ENCODE measurements at places on chromosomes 16 and 17. TPM values are rescaled to one million over a fixed set of nuclear protein-coding genes. Genes with fewer than 3 reads are reported as not detected.

Gene LRRC75A
- total RNA-seq: 2.6 TPM

Gene SEC14L1
- total RNA-seq: 51.2 TPM

GRCh38 chr17:71503710-71504465 lies 616.9 kb upstream of the SOX9 start:
- DNase-seq: no peak

DNA sequence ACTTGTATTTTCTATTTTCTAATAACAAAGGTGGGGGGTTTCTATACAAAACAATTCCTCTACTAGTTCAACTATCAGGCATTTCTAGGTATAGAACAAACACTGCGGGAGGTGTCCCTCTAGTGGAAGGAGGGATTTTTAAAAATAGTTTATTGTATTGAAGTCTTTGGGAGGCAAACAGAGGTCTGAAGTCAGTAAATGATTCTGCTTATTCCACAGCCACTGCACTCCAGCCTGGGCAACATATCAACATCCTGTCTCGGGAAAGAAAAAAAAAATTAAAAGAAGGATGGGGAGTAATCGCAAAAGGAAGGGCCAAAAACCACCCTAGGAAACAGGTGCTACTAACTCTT lies 648 bp upstream of the ERCC4 start:
- DNase-seq: no peak

DNA sequence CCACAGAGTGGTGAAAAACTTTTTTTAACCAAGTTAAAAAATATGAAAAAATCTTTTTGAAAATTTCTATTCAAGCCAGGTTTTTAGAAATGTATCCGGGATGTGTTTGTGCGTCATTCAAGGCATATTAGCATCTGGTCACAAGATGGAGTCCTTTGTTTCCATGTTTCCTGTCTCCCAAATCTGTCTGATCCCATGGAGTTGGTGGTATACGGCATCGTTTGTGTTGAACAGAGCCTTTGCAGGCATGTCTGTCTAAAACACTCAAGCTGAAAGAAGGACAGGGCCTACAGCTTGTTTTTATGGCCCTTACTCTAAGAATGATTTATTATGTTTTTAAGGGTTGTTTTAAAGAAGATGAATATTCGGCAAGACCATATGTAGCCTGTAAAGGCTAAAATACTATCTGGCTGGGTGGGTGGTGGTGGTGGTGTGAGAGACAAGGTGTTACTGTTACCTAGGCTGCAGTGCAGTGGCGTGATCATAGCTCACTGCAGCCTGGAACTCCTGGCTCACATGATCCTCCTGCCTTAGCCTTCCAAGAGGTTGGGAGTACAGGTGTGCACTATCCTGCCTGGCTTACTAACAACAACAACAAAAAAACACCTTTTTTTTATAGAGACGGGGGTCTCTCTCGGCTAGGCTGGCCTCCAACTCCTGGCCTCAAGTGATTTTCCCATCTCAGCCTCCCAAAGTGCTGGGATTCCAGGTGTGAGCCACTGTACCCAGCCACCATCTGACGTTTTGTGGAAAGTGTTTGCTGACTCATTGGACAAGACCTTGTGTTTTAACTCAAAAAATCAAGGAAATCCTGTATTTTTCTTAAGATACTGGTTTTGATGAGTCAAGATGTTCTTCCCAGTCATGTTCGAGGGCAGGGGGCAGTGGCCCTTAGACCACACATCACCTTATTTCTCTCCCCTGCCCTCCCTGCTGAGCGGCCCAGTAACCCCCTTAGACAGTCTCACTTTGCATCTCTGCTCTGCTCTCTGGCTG lies 52.2 kb downstream of the NDE1 start:
- DNase-seq: peak; percentile 55

Gene ZNRF1
- 20.7 TPM for total RNA-seq

Gene EVI2A
- total RNA-seq: 0.32 TPM

DNA sequence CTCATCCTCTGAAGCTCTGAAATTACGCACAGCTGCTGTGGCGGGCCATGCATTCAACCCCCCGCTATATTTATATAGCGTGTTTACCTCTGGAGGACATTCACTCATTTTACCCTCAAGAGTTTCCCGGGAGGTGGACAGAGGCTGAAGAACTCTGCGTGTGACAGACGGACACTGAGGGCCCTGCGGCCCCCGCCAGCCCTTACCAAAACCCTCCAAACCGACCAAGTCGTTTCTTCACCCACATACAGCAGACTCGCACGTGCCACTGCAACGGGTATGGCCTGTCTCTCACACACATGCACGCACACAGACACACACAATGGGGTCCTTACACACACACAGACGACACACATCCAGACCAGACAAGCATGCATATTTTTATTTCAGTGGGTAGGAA lies 216.4 kb upstream of the FOXF1 start:
- DNase-seq: no peak

Data from fibroblast of villous mesenchyme (primary cell).